ENCODE measurements at places on chromosomes 2 and 18.

- peak; percentile 73 for DNase-seq
Measured at GRCh38 chr2:59528525-59528924, 1024.9 kb downstream of the BCL11A start.

GRCh38 chr2:113124181-113124961 is 3.0 kb upstream of the IL1RN start:
- peak; percentile 50 for DNase-seq

DNA sequence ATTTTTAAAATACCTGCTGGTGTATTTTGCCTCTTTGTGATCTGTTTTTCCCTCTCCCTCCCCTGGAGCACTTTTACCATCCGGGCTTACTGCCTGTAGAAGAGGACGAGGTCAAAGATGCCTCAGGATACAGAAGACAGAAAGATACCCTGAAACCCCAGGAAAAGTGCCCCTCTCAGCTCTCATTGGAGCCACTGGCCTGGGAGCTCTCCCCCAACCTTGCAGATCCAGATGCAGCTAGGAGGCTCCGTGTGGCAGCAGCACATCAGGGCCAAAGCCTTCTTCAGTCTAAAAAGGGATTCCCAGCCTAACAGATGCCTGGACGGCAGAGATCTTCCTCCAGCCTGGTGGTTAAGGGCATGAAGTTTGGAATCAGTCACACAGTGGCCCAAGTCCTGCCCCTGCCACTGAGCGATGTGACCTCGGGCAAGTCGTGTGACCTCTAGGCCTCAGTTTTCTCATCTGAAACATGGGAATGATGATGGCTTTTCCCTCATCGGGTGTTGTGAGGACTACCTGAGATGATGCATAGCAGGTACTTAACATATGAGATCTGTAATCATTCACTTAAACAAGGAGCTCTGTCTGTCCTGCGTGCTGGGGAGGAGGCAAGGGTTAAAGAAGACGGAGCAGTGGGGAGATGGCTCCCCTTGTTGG is 239.4 kb downstream of the DYSF start:
- DNase-seq: no peak

DNA sequence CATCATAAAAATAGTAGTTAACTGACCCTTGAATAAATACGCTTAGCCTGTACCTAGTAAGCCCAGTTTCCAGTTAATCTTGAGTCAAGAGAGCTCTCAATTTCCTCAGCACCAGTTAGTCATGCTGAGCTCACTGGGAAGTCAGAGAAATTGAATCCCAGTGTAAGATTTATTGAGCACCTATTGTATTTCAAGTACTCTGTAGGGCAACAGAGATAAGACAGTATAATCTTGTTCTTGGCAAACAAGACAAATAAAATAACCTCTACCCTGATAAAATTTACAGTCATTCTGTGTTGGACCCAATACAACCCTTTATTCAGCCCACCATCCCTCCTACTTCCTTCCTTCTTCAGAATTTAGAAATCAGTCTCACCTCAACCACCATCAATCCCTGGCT is 71.9 kb upstream of the NRP2 start:
- DNase-seq: no peak

GRCh38 chr2:207468488-207468887 is 61.3 kb upstream of the CREB1 start:
- no peak for DNase-seq

GRCh38 chr2:206989311-206989710 is 50.0 kb downstream of the CPO start:
- no peak for DNase-seq

- DNase-seq: peak; percentile 1
Measured at GRCh38 chr2:222792001-222792611, 68.7 kb upstream of the ACSL3 start.

GRCh38 chr2:232315923-232316299 is 62.6 kb upstream of the ALPP start:
- no peak for DNase-seq

All from Kasumi-1 (cell line).